GOT3 (cell line): ENCODE measurements at places on chromosomes 5 and 9.

GRCh38 chr5:33330426-33330825 is 110.3 kb upstream of the TARS1 start:
- DNase-seq = no peak

GRCh38 chr9:4997631-4998030 is 12.6 kb downstream of the JAK2 start:
- DNase-seq = no peak

DNA sequence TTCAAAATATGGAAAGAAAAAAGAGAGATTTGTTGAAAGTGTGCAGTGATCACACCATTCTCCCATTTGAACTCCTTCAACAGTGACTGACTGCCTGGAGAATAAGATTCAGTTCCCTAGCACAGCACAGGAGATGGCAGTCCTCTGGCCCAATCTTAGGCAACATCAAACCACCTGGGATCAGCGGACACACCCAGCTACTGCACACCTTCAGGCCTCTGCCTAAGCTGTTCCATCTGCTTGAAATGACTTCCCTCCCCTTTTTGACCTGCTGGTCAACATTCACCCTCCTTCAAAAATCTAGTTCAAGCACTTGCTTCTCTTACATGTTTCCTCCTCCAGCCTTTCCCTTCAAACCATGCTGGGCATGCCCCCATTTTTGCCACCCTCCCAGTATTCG is 4.5 kb downstream of the MAPK9 start:
- DNase-seq = no peak

- no peak for DNase-seq
Observed at GRCh38 chr9:130845901-130846481, 10.9 kb downstream of the ABL1 start.

DNA sequence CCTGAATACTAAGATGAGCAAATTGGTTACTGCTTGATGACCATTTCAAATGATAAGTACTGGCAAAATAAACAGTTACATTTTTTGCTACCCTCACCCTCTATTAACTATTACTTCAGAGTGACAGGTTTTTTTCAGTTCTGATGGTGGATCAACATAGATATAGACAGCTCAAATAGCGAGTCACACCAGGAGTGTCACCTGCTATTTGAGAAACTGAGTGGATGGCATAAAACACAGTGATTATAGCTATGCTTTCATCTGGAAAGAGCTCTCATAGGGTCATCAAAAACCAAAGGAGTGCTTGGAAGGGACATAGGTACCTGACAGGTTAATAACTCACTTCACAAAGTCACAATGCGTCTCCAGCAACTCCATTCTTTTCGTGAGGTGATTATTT is 244.5 kb upstream of the C9orf72 start:
- no peak for DNase-seq

DNA sequence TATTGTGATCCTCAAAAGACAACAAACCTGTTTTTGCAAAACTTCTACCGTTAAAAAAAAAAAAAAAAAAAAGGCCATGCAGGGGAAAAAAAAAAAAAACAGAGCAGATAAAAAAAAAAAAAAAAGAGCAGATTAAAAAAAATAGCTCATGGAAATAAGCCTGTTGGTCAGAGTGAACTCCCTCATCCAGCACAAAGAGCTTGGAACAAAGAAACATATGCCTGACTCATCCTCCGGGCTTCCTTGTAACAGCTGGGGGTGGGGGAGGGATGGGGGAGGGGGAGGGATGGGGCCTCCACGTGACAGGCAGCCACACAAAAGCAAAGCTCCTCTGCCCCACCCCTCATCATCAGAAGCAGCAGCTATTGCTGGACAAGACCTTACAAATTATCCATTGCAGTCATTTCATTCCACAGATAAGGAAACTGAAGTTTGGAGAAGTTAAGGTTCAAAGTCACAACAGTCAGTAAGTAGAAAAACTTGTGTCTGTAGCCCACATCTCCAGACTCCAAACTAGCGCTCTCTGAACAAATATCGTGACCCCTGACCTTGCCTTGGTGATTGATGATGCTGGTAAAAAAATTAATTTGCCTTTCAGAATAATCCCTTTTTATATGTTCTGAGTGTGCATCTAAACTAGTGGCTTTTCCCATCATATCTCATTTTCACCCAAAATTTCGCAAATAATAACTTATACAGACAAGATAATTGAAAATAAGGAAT is 38.9 kb downstream of the SLC35D2 start:
- no peak for DNase-seq

DNA sequence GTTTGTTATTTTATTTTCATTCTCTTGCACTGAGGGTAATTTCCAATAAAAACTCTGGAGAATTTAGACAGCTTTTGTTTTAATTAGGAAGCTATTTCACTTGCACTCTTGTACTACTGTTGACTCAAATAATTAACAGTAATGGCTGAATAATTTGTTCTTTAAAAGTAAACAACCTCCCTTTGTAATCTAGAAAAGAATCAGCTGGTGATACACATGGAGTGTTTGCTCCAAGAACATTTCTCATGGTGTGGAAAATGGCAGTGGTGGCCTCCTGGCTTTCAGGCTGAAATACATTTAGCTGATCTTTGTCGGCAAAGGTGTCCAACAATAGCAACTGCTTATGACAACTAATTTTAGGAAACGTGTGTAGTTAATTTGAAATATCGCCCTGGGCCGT is 129.4 kb downstream of the C9orf152 start:
- DNase-seq = no peak

DNA sequence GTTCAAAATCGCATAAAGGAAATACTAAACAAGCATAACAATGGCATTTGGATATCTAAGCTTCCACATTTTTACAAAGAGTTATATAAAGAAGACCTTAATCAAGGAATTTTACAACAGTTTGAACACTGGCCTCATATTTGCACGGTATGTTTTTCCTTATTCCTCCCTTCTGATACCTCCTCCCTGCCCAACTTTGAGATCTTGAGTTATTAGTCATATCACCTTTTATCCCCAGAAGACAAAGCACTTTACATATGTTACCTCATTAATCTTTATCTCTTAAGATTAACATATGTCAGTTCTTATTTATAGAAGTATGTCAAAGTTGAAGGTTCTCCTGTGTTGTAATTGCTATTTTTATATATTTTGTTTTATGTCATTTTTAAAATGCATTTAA is 29.8 kb downstream of the TDRD7 start:
- no peak for DNase-seq

- no peak for DNase-seq
Observed at GRCh38 chr5:149060325-149060724, 2.5 kb downstream of the SH3TC2 start.

DNA sequence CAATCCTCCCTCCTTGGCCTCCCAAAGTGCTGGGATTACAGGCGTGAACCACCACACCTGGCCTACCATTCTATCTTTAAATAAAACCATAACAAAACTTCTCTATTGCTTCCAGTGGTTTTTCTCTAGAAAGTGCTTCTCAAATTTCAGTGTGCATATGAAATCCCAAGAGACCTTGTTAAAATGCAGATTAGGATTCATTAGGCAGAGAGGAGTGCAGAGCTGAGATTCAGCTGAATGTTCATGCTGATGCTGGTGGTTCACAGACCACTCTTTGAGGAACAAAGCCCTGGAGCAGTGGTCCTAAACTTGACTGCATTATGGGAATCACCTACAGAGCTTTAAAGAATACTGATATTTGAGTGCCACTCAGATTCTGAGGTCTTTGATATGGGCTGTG is 28.2 kb downstream of the CARD6 start:
- DNase-seq = no peak

- no peak for DNase-seq
Observed at GRCh38 chr9:13556656-13557055, 277.2 kb upstream of the MPDZ start.

- no peak for DNase-seq
Observed at GRCh38 chr9:107455425-107456135, 34.0 kb downstream of the KLF4 start.

- no peak for DNase-seq
Observed at GRCh38 chr5:167936022-167936421, 355.4 kb upstream of the WWC1 start.

DNA sequence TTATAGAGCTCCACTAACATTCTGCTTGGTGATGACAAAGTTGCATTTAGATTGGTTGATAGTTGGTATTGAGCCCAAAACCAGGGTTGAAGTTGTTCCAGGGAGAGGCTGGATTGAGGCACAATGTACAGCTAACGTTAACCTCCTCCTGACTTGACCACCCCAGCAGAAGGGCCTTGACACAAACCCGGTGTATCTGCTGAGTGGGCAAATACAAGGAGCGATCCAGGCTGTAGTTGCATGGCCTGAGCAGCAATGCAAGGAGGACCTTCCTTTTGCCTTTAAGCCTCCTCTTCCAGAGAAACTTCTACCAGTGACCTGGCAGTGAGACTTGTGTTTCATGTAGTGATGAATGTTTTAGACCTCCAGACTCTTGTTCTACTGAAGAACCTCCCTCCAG is 66.2 kb upstream of the GAS1 start:
- DNase-seq = no peak

DNA sequence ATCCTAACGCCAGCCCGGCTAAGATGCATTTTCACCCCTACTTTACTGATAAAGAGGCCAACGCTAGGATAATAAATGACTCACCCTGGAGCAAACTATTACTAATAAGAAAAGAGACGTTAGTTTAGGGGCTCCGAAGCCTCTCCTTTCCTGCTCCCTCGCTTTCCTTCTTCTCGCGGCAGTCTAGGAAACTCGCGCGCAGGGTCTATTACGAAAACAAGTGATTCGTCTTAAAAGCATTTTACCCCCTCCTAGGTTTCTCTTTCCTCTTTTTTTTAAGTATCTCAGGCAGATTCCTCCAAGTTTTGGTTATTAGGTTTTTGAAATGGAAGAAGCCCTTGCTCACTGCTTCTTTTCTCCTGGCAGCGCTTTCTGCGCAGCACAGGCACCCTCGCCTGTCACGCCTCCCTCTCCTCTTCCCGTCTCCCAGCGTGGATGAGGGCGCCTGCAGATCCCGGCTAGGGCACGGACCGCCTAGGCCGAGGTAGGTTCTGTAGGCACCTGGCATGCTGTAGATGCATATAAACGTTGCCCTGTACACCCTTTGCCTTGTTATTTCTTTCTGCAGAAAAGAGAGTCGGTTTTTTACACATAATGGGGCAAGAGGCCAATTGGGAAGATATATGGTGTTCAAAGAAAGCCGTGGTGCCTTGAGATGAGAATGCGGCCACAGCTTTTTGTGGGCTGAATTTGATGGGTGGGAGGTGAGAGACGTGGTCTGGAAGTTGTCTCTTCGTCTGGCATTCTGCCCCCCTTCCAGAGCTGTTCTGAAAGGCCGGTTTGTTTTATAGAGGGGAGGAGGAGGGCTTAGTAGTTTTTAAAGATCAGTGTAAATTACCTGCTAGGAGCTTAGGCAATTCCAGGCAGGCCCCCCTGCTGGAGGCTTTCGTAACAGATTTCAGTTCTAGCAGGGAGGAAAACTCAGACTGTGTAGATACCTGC is 983 bp downstream of the GCNT1 start:
- no peak for DNase-seq

DNA sequence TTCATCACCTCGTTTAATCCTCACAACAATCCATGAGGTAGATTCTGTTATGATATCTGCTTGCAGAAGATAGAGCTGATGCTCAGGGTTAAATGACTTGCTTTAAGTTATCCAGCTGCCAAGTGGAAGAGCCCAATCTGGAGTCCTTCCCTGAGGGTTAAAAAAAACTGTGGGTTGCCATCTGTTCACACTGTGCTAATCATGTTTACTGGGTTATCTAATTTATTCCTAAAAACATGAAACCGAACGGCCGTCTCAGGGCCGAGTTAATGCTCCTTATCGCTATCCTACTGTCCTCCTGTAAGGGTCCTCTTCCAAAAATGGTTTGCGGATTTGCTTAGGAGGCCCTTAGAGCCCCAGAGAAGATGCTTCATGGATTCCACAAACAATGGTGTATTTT is 153.3 kb downstream of the YIPF5 start:
- DNase-seq = no peak

- DNase-seq = no peak
Observed at GRCh38 chr5:36691696-36692371, 85.4 kb downstream of the SLC1A3 start.

DNA sequence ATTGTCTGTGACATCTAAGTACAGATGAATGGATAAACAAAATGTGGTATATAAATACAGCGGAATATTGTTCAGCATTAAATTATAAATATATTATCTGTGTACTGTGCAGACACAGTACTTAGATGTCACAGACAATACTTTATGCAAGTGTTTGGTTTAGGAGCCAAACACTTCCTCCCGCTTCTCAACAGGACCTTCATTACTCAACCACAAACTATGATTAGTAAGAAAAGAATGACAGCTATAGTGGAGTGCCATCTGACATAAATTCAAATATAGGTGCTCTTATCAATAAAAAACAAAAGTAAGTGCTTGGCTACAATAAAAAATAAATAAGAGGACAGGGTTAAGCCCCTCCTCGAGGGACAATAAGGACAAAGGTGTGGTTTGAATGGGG is 38.9 kb upstream of the STX17 start:
- DNase-seq = no peak

- DNase-seq = no peak
Observed at GRCh38 chr9:2787065-2787464, 56.8 kb downstream of the PUM3 start.

DNA sequence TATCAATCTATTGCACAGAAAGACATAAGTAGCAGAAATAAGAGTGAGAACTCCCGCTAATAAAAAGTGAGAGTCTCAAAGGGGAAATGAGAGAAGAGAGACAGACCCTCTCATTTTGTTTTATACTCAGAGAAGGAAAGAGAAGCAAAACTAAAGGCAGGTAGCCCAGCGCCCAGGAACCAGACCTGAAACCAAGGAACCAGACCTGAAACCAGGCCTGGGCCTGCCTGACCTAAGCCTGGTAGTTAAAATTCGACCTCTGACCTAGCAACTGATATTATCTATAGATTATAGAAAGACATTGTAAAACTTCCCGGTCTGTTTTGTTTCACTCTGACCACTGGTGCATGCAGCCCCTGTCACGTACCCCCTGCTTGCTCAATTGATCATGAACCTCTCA is 134.5 kb upstream of the SEMA6A start:
- no peak for DNase-seq
